Lung (tissue), 17 donors: ENCODE measurements at places on chromosomes 11 and 22.
A peak's percentile ranks its signal among the peaks of the same experiment; 100 is the strongest.

GRCh38 chr11:105718641-105719040 lies 108.8 kb downstream of the GRIA4 start:
- DNase-seq: no peak

GRCh38 chr11:115766561-115766960 lies 262.3 kb upstream of the CADM1 start:
- DNase-seq: no peak

- DNase-seq: no peak
Measured at GRCh38 chr11:112016765-112017376, 8.3 kb upstream of the DLAT start.

- no peak for DNase-seq
Measured at GRCh38 chr11:134759855-134760254, 347.8 kb upstream of the B3GAT1 start.

- peak; percentile 72 for DNase-seq
Measured at GRCh38 chr11:26096451-26096850, 235.5 kb upstream of the ANO3 start.

GRCh38 chr11:32013603-32014002 lies 77.3 kb upstream of the RCN1 start:
- no peak for DNase-seq

DNA sequence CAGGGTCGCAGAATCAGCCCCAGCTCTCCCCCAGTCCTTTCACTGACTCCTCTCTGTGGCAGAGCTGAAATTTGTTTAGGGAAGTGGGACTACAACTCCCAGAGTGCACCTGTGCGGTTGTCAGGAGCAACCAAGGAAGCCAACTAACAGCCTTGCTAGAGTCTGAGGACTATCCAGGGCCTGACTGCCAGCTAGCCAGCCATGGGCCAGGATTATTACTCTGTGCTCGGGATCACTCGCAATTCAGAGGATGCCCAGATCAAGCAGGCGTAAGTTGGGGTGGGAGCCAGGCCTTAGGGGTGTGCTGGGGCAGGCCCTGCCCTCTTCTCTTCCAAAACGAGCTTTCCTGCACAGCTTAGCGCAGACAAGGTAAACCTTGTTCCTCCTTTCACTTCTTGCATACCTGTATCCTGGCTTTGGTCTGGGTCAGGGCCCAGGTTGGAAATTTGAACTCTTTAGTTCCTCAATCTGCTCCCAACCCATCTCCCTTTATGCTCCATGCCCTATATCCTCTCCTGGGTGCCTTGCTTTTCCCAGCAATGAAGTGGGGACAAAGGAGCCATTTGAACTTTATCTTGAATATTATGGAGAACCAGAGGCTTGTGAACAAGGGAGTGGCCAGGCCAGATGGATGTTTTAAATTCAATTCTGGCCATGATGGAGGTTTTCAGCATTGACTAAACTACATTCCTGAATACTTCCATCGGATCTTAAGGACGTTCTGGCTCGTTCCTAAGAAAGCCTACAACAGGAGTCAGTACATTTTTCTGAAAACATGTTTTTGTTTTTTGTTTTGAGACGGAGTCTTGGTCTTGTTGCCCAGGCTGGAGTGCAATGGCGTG lies at the start of gene DNAJB13:
DNAJB13 (plus strand) TSS at position 158 of the 842 bp plus-strand sequence; CDS start at position 202, 44 bp downstream.
- DNase-seq: peak; percentile 47

GRCh38 chr11:77287615-77288273 lies 13.7 kb downstream of the GDPD4 start:
- DNase-seq: no peak

- DNase-seq: no peak
Measured at GRCh38 chr11:8110396-8110795, 29.4 kb downstream of the TUB start.

GRCh38 chr11:9176136-9176535 lies 84.7 kb upstream of the SCUBE2 start:
- DNase-seq: no peak

- DNase-seq: peak; percentile 49
Measured at GRCh38 chr11:47234669-47235100, 13.9 kb downstream of the ACP2 start.

GRCh38 chr11:120205596-120206161 lies 5.2 kb upstream of the OAF start:
- DNase-seq: no peak

DNA sequence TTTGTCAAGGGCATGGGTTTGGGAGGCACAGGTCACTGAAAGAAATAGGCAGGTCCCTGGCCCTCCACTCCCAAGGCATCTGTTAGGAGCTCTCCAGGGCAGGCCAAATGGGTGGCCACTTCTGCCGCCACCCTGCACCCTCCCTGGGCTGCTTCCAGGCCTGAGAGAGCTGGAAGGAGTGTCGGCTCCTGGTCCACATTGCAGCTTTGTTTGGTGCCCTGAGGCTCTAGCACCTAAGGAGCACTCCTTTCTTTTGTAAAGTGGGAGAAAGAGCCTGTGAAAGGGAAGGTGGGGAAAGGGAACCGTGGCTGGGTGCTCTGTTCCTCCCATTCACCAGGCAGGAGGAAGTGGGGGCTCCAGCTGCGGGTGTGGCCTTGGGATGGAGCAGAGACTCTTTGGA lies 12.3 kb upstream of the FGF4 start:
- DNase-seq: no peak

- peak; percentile 34 for DNase-seq
Measured at GRCh38 chr22:50576070-50576469, 2.2 kb downstream of the CPT1B start.

DNA sequence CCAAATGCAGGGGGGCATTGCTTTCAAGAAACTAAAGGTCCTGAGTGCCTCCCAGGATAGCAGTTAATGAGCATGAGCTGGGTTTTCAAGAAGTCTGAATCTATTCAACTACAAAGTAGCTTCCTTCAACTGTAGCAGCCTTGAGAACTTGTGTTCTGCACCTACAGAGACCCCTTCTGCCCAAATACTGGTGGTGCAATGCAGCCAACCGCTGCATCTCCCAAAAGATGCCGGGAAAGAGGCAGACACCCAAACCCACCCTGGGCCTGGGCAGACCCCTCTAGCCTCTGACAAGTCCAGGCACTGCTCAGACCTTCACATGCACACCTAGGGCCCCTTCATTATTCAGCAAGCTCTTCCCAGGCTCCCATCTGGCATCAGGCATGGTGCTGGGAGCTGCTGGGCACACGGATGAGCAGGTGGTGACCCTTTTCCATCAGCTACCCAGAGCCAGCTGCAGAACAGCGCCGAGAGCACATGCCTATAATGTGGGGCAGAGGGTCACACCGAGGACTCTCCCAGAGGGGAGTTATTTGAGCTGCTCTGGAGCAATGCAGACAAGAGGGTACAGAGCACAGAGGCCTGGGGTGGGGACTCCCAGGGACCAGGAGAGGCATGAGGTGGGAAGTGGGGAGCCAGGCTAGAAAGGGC lies 44.9 kb upstream of the ETS1 start:
- peak; percentile 69 for DNase-seq

GRCh38 chr22:19962909-19963806 lies 21.5 kb upstream of the TXNRD2 start:
- DNase-seq: peak; percentile 84

- DNase-seq: no peak
Measured at GRCh38 chr11:88618327-88619070, 281.0 kb upstream of the CTSC start.

DNA sequence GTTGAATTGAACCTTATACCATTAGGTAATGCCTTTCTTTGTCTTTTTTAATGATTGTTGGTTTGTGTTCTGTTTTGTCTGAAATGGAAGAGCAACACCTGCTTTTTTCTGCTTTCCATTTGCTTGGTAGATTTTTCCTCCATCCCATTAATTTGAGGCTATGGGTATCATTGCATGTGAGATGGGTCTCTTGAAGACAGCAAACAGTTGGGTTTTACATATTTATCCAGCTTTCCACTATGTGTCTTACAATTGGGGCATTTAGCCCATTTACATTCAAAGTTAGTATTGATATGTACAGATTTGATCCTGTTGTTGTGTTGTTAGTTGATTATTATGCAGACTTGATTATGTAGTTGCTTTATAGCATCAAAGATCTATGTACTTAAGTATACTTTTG lies 21.1 kb upstream of the RAB38 start:
- DNase-seq: no peak

- no peak for DNase-seq
Measured at GRCh38 chr11:77217156-77217555, 84.3 kb downstream of the GDPD4 start.

GRCh38 chr11:63298258-63298657 lies 54.9 kb upstream of the SLC22A25 start:
- DNase-seq: no peak

DNA sequence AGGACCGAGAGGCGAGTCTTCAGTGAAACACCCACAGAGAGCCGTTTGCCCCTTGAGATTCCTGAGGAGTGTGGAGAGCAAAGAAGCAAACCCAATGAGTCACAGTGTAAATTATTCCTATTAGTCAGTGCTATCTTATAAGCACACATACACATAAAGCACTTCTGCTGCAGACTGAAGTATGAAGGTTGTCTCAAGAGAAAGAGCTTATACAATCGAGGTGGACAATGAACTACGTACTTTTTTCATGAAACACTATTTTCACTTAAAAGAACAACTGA lies 37.3 kb downstream of the GALNT18 start:
- DNase-seq: no peak

DNA sequence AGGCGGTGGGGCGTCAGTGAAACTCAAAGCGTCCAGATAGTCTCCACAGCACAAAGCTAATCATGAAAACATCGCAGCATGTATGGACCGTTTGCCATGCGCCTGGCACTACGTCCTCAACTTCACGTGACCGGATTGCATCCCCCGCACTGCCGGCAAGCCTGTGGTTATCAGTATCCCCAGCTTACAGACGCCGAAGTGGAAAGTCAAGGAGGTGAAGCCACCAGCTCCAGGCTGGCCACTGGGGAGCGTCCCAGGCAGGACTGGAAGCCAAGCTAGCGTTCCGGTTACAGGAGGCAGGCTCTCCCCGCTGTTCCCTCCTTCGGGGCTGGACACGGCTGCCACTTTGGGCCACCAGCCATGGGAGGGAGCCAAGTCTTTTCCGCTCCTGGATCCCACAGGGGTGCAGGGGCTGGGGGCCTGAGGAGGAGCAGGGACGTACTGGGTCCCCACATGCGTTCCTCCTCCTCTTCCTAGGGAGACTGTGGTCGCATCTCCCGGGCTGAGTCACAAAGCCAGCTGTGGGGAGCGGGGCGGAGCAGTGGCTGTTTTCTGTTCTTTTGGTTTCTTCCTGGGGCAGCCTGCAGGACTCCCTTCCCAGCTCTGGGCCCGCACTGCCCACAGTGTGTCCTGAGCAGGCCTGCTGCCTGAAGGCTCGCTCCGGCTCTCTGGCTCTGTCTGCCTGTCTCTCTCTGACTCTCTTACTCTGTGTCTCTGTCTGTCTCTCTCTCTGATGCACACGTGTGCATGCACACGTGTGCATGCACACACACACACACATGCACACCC lies 4.3 kb upstream of the OSBPL5 start:
- DNase-seq: peak; percentile 43

GRCh38 chr11:119676461-119677020 lies 52.5 kb downstream of the NECTIN1 start:
- DNase-seq: no peak

GRCh38 chr11:71301046-71301857 lies 48.9 kb upstream of the SHANK2 start:
- no peak for DNase-seq

- no peak for DNase-seq
Measured at GRCh38 chr11:86138958-86139357, 70.1 kb upstream of the PICALM start.

- DNase-seq: peak; percentile 66
Measured at GRCh38 chr22:22431271-22432220, 77.0 kb downstream of the ZNF280B start.

DNA sequence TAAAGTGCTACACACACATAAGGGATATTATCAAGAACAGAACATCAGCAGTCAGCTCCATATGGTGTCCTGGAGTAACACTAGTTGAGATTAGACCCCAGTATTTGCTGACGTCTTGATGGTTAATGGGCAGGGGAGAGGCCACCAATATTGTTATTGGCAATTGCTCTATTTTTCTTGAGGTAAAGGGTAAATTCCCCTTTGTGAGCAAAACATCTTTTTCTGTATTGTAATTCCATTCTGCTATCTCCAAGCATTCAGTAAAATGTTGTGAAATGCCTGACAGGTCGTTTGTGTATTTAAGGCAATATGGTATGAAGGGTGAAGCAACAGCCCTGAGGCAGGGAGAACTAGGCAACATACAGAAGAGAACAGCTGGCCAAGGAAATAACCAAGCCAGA lies 21.9 kb downstream of the PC start:
- no peak for DNase-seq

DNA sequence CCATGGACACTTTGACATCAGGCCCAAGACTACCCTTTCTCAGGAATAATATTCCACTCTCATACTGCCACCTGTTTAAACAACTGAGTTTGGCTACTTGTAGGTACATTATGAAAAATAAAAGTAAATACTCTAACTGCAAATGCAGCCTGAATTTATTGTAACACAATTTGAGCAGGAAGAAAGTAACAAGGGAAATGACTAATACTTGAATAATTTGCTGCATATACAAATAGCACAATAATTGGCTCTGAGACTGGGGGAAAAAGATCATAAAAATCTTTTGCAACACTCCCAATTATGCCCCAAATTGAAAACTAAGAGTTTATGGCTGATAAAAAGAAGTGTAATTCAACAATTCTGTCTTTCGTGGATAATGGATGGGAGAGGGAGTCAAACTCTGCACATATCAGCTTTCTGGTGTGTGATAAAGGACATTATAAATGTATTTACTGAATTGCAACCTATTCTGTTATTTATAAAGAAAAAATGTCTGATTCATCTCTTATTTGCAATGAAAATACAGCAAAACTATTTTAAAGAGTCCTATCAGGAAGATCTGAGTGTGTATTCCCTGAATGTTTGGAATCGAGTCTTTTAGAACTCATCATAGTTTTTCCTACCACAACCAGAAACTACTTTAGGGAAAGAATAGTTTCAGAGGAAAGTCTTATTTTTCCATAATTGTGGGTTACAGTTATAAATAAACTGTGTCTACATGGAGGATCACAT lies 359.0 kb downstream of the JRKL start:
- DNase-seq: peak; percentile 36

DNA sequence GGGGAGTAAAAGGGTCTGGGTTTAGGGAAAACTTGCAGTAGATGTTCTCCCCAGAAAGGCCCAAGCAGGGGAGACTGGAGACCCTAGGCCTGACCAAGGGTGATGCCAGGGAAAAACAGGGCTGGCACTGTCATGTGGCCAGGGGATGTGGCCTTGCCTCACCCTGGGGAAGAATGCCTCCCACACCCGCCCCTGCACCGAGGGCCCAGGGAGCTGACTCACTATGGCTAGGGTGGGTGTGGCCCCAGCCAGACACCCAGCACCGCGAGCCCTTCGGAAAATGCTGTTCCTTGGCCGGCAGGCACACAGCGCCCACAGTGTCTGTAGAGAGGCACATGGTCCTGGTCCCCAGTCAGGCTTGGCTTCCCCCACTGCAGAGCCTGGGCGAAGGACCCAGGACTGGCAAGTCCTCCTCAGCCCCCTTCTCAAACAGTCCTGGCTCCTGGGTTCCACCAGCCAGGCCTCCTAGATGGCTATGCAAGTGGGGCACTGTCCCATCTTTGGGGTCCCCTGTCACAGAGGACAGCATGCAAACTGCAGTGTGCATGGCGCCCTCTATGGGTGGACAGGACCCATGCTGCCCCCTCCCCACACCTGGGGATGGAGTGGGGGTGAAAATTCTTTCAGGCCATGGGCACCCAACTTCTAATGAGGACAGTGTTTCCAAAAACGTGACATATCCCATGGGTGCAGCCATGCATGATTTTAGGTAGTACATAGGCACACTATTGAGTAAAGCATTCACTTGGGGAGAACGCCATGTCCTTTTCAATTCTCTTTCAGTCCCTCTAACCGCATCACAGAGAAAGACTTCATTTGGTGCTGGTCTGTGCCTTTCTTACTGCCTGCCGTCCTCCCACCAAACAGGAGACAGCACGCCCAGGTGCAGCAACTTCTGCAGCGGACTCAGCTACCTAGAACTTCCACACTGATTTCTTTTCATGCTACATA lies 15.2 kb downstream of the TMPRSS5 start:
- no peak for DNase-seq
